ENCODE measurements at places on chromosomes 1 and 21.

- DNase-seq, result peak; percentile 10
Measured at GRCh38 chr21:26366781-26367180, 196.2 kb upstream of the APP start.

GRCh38 chr1:21115098-21115760 lies 61.5 kb downstream of the EIF4G3 start:
- no peak for DNase-seq

DNA sequence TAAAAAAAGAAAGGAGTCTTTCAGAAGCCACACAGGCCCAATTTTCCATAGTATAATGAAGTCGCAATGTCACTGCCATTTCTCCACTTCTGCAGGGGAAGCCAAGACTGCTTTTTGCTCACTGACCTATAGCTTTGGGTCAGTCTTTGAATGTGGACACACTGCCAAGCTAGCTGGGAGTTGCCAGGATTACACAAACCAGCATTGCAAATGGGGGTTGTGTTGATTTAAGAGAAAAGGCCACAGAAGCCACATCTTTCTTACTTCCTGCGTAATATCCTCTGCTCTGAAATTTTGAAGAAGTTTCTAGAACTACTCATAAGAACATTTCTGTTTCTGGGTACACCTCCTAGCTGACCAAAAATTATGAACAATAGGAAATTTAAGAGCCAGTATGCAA lies 45.8 kb upstream of the SAMSN1 start:
- DNase-seq, result no peak

GRCh38 chr1:235022341-235022980 lies 106.2 kb downstream of the TOMM20 start:
- DNase-seq, result no peak

DNA sequence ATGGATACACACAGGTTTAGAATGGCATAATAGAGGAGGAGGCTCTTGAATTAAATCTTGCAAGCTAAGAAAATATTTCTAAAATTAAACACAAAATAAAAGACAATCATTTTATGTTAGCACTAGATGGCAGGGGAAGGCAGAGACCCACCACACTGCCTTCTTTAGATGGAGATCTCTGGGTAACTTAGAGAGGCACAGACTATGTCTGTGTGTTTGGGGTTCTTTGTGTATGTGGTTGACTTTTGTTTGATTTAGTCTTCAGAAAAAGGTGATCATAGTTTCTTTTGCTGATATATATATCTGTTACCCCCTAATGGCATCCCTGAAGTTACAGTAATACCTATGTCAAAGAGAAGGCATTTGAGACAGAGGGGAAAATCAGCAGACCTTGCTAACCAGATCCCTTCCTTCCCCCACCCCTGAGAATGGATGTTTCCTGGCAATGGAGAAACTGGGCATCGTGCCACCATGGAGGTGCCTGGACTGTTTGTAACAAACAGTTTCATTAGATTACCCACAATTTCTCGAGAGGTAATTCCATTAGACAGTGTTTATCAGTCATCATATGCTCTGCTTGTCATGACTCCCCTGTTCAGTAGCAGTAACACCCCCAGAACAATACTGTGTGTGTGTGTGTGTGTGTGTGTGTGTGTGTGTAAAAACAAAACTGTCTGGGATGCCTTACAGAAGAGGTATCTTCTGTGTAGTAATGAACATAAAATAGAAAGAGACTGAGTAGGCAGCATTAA lies 228.3 kb upstream of the DEPDC1 start:
- DNase-seq, result no peak

DNA sequence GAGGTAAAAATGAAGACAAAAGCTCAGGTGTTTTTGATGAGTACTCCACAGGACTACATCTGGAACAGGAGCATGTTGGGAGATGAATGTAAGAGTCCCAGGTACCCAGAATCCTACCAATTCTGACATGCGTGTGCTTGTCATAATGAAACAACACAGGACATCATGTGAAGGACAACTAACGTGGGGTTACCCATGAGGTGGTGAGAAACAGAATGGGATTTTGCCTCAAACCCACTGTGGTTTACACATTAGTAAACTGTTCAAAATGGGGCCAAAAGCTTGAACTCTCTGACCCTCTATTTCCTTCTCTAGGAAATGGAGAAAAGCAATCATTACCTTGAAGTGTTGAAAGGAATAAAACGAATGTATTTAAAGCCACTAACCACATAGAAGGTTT lies 266.2 kb downstream of the RGS7 start:
- no peak for DNase-seq

- no peak for DNase-seq
Measured at GRCh38 chr1:77416692-77417450, 135.1 kb downstream of the AK5 start.

- DNase-seq, result no peak
Measured at GRCh38 chr21:44658913-44659595, 1.3 kb downstream of the KRTAP12-3 start.

- no peak for DNase-seq
Measured at GRCh38 chr1:246037832-246038231, 469.2 kb downstream of the SMYD3 start.

DNA sequence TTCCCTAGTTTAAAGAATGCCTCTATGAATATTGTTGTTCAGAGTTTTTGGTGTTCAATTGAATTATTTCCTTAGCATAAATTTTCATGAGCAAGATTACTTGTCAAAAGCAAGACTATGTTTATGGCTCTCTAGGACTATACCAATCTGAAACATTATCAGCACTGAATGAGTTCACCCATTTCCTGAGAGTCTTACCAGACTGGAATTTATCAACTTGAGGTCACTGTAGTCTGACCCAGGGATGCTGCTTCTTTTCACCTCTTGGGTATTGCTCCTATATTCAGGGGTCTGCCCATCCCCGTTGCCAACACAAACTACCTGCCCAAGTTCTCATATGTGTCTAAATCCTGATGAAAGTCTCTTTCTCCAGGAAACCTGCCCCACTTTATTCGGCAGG lies 42.6 kb downstream of the OPTC start:
- no peak for DNase-seq

DNA sequence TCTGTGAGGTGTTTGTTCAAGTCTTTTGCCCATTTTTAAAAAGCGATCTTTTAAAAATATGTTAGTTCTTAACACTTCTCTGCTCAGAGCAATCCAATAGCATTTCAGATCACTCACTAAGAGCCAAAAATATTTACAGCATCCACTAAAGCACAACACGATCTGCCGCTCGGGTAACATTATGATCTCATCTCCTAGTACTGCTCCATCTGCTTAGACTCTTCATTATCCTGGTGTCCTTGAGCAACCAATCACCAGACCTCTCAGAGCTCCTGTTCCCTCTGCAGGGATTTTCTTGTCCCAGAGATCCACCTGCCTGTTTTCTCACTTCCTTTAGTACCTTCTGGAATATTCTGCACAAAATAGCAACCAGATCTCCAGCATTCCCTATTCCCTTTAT lies 235.3 kb upstream of the ESRRG start:
- no peak for DNase-seq

- DNase-seq, result no peak
Measured at GRCh38 chr1:114130213-114130612, 23.5 kb downstream of the SYT6 start.

DNA sequence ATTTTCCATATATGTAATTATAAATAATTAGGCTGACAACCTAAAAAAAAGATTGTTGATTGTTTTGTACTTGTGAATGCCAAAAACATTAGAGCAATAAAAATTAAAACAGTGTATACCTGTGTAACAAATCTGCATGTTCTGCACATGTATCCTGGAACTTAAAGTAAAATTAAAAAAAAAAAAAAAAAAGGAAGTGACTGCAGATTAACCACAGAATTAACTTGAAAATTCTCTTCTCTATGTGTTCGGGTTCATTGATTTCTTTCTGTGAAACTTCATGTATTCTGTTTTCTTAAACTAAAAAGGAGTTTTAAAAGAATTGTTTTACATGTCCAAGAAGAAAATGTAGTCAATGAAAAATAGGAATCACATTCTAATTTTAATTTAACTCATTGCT lies 95.7 kb downstream of the FASLG start:
- DNase-seq, result no peak

GRCh38 chr1:167792188-167792565 lies 70.4 kb downstream of the MPZL1 start:
- DNase-seq, result no peak

GRCh38 chr1:162663589-162664106 lies 31.4 kb downstream of the DDR2 start:
- peak; percentile 79 for DNase-seq

- DNase-seq, result no peak
Measured at GRCh38 chr1:226223157-226223785, at the start of gene MIXL1. TSS of gene MIXL1 (plus strand) at chr1:226223664. CDS start at chr1:226223682, 18 bp downstream.

DNA sequence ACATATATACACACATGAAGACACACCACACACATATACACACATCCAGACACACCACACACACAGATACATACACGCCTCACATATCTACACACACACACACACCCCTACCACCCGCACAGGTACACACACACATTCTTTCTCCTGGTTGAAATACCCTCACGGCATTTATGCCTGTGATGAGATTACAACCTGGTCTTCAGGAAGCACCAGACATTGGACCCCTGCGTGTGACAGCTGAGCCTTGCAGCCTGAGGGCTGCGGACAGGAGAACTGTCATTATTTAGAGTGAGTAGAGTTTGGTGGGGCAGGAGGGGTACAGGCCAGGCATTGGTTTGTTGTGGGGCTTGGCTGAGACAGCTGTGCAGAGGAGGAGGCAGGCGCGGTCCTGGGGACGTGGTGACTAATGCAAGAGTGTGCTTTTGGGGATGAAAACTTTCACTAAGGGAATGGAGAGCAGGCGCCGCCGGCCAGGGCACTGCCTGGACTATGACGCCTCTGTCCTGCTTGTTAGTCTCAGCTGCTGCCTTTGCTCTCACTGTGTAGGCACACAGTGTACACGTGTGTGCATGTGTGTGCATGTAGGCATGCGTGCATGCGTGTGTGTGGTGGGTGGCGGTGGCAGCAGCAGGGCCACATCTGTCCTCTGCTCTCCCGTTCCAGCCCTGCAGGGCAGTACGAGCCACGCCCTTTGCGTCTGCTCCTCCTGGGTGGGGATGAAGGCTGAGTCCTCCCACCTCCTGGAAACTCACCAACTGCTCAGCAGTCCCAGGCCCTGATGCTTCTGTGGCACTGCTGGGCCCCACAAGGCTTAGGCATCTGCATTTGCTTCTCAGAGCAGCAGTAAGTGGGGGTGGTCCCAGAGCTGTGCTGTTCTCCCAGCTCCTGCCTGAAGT lies 57.6 kb downstream of the SPSB1 start:
- no peak for DNase-seq

DNA sequence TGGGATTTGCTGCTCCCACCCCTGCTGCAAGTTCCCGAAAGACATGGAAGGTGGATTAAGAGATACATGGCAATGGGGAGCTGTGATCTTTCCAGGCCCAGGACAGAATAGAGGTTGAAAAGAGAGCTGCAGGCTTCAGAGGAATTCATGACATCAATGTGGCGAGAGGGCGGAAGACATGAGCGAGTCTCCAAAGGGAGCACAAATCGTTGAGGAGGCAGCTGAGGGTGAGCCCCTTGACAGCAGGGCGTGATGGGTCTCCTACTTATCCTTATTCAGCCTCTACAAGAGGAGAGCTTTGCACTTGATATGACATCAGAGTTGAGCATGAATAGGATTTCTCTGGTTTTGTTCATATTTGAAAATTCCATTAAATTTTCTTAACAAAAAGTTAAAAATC lies 45.5 kb upstream of the TACSTD2 start:
- DNase-seq, result no peak

GRCh38 chr21:42189860-42190485 lies 29.0 kb upstream of the ABCG1 start:
- no peak for DNase-seq

GRCh38 chr21:15140321-15141019 lies 75.7 kb upstream of the NRIP1 start:
- DNase-seq, result no peak

DNA sequence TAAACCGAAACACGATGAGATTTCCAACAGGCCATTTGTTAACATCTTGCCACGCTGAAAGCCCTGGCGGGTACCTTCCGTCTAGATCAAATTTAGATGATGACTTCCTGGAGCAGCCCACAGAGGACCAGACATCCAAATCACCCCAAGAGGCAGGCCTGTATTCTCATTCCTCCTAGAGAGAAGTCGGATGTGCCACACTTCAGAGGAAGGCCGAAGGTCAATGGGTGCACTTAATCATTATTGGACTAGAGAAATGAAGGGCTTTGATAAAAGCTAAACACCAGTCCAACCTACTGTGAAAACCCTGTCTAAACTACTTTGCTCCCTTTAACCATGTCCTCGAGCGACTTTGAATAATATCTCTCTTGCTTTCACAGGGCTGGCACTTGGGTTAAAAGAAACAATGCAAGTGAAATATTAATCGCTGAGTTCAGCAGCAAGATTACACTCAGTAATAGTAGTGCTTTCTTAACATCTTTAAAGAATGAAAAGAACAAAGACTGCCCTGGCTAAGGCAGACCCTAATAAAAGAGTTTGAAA lies 76.5 kb downstream of the BCAR3 start:
- no peak for DNase-seq

GRCh38 chr1:62238507-62238906 lies 43.9 kb downstream of the L1TD1 start:
- DNase-seq, result no peak

DNA sequence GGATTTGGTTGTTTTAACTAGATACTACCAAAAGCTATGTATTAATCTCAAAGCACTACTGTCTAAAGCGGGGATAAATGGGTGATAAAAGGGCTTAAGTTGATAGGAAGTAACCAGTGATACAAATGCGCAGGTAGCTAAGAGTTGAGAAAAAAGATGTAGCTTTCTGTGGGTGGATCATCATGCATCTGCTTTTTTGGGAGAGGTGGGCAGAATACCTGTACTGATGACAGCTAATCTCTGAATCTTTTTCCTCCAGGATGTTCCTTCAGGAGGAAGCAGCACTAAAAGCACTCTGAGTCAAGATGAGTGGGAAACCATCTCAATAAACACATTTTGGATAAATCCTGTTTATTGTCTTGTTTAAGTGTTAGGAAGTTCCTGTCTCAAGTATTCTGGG lies 1.2 kb downstream of the RPS27 start:
- DNase-seq, result no peak

DNA sequence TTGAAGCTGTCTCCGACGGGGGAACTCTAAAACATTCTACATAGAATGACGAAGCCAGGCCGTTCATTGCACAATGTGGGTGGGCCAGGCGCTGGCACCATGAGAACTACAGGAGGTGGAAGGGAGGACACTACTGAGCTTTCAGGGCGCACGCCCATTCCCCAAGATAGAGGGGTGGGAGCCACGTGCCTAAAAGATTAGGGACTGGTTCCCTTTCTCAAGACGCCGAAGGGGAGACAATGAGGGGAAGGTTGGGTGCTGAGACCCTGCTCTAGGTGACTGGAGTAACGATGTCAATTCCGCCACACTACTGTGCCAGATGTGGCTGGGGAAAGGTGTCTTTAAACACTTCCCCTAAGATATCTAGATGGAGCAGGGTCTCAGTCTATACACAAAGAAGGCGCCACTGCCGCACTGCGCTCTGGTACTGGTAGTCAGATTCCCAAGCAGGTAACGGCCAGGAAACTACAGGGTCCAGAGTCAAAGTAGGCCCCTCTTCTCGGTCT lies 782 bp downstream of the CSDE1 start:
- DNase-seq, result peak; percentile 12
